Stimulated activated CD4-positive, alpha-beta T cell treated with anti-CD3 and anti-CD28 coated beads, Interleukin-1b, Interleukin-23, amount 100 ng/mL, for 1 hour (primary cell): ENCODE measurements at places on chromosomes 6 and 20.

- no peak for DNase-seq
Measured at GRCh38 chr20:21941941-21942805, 236.7 kb downstream of the PAX1 start.

DNA sequence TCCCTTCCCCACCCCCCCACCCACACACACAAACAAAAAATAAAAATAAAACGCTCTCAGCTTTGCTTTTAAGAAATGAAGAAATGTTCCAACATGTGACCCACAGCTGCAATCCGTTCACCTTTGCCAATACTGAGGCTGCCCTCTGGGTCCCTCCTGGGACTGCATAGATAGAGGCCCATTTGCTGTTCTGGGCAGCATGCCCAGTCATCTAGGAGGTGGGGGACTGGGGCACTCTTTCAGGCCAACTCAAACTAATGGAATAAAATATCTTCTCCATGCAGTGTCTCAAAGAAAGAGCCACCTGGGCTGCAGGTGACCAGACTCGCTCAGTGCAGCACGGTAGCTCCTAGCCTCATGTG lies 79.9 kb downstream of the SLC22A3 start:
- DNase-seq: no peak

DNA sequence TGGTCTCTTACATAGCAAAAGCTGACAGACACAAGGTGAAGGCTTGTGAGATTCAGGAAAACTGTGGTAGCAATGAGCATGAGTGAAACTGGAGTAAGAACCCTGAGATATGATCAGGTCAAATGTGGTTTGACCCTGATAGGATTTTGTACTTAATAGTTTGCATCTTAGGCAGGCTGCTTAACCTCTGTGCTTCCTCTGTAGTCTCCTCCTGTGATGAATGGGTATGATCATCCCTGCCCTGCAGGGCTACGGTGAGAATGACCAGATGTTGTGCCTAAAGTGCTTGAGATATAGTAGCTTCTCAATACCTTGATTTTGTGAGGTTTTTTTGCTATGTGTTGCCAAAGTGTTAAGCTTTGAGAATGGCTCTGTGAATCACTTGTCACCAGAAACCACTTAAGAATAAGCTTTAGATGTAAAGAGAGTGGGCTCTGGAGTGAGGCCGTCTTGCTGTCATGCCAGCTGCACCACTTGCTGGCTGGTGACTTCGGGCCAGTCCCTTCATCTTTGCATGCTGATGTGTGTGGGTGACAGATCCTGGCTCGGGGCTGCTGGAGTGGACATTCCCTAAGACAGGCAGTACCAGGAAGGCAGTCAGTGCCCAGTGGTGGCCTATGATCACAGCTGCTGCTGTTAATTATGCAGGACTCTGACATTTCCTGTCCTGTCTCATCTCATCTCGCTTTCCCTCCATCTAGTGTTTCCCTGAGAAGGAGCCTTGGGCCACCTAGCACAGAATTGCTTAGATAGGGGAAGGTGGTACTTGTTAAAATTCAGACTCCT lies 254.7 kb downstream of the NFATC2 start:
- no peak for DNase-seq

- DNase-seq: no peak
Measured at GRCh38 chr20:41111578-41111951, 25.8 kb upstream of the PLCG1 start.

GRCh38 chr20:58783511-58784011 lies 67.1 kb downstream of the GNAS-AS1 start:
- no peak for DNase-seq

DNA sequence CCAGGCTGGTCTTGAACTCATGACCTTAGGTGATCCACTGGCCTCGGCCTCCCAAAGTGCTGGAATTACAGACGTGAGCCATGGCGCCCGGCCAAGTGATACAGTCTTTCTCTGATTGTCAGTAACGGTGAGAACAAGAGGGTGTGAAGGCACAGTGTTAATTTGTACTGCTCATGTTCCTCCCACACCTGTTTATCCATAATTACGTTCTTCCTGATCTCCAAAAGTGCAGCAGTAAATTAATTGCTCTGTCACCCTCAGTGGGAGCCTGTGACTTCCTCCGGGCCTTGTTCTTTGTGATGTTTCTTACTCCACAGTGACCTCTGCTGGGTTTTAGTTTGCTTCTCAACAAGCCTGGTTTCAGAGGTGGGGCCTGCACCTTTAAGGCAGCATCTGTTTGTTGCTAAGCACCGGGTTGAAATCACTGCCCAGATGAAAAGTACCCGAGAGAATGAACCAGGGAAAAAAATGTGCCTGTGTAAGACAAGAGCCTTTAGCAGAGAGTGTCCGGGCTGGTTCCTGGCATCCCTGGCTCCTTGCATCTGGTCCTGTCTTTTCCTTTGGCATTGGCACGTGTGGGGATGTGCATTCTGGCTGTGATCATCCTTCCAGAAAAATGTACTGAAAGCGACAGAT lies 89.1 kb upstream of the CLDN20 start:
- no peak for DNase-seq

GRCh38 chr20:1467082-1467354 lies 369 bp upstream of the NSFL1C start:
- no peak for DNase-seq

DNA sequence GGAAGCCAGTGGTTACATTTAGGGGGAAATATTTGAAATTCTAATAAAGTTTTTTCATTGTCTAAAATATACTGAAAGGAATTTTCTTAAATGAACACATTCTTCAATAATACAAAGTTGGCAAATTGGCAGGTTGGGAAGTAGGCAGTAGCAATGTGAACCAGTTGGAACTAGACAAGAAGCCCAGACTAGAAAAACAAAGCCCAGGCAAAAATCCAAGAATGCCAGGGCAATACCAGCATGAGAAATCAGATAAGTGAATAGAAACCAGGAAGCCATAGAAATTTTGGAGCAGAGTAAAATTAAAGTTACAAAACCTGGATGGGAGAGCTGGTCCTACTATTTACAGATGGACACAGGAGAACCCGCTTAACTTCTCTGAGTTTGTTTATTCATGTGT lies 52.2 kb downstream of the TPBG start:
- no peak for DNase-seq

DNA sequence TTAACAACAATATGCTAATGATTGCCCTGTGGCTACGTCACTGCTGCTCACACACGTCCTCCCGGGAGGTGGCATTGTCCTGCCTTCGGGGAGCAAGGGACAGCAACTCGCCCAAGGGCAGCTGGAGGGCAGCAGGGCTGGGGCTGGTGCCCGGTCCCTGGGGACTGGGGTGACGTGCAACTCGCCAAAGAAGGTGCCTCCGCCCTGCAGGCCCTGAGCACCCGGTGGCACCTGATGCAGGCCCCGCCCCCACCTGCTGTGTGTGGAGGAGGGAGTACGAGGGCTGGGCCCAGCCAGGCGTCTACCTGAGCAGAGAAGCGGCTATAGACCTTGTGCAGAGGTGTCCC lies 64.8 kb upstream of the SLCO4A1 start:
- no peak for DNase-seq

- no peak for DNase-seq
Measured at GRCh38 chr6:110810896-110811586, 4.2 kb downstream of the CDK19 start.

- no peak for DNase-seq
Measured at GRCh38 chr6:75272145-75272840, 12.3 kb downstream of the TMEM30A start.
